Activated CD4-positive, alpha-beta T cell treated with anti-CD3 and anti-CD28 coated beads, Interleukin-2, Interleukin-4, amounts not matched to agents 100 ng/mL and 50 ng/mL, durations not matched to agents 16 hours and 8 hours (primary cell): ENCODE measurements at places on chromosomes 11 and 22.

- DNase-seq, result no peak
Measured at GRCh38 chr22:24181996-24182899, 961 bp downstream of the SUSD2 start.

- no peak for DNase-seq
Measured at GRCh38 chr11:129815596-129816461, at the start of gene TMEM45B. TSS of gene TMEM45B (plus strand) at chr11:129815848. CDS start at chr11:129852483, 36,635 bp downstream.

DNA sequence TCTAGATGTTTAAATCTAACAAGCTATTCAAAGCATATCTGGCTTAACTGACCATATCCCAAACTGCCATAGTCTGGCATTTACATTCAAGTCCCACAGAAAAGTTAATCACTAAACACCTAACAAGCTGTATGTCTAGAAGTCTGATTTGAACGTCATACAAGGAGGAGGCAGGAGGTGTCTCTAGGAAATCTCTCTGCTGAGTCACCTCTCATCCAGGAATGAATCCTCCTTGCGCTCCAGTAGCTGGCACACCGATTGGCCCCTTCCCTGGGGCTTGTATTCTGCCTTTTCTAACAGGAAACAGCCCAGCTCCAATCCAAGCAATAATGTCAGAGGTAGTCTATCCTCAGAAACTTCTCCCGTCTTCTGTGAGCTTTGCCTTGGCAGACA lies 31.8 kb downstream of the FEZ1 start:
- DNase-seq, result no peak

DNA sequence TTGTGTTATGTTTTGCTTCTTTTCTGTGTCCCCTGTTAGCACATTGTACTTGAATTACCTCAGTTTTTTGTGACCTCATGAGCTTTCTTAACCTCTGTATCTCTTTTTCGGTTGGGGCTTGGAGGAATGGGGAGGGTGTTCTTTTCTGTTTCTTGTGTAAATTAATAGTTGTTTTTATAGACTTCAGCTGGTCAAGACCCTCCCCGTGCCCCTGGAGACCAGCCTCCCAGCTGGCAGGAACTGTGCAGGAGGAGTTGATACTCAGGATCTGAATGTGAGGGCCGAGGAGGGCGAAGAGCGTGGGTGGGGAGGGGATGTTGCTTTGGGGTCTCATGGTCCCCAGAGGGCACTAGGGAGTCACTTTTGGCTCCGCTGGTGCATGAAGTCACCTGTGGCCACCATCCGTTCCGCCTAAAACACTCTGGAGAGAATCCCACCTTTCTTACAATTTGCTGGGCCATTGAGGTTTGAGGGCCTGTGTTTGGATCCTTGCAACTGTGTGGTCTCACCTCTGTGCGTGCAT lies 44.3 kb upstream of the NNMT start:
- DNase-seq, result no peak

GRCh38 chr11:59283825-59284772 lies 71.4 kb upstream of the MPEG1 start:
- DNase-seq, result peak; percentile 54

GRCh38 chr22:40220316-40221054 lies 42.8 kb downstream of the TNRC6B start:
- DNase-seq, result no peak

- no peak for DNase-seq
Measured at GRCh38 chr22:17350292-17350691, 19.0 kb upstream of the CECR2 start.

GRCh38 chr11:71235719-71236118 lies 16.7 kb downstream of the SHANK2 start:
- no peak for DNase-seq
